ENCODE measurements at places on chromosomes 4 and X.

- DNase-seq, result no peak
Measured at GRCh38 chrX:149506349-149506748, 1.2 kb upstream of the IDS start.

- no peak for DNase-seq
Measured at GRCh38 chr4:138826322-138826721, 189.3 kb upstream of the NOCT start.

GRCh38 chr4:186693159-186693815 lies 30.4 kb downstream of the FAT1 start:
- DNase-seq, result no peak

GRCh38 chr4:78244705-78245485 lies 187.8 kb downstream of the FRAS1 start:
- no peak for DNase-seq

DNA sequence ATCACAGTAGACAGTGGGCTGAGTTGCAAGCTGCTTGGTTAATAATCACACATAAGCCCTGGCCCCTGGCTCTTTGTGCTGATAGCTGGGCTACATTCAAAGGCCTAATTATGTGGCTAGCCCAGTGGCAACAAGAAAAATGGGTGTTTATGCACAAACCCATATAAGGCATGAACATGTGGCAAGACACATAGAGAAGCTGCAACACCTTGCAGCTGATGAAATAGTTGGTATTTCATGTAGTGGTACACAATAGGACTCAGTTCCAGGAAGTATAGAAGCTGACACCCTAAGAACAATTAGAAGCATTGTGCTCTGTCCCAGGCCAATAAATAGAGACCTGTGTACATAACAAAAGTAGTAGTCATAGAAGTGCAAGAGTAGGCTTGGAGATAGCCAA lies 14.6 kb upstream of the ZNF630 start:
- peak; percentile 62 for DNase-seq

DNA sequence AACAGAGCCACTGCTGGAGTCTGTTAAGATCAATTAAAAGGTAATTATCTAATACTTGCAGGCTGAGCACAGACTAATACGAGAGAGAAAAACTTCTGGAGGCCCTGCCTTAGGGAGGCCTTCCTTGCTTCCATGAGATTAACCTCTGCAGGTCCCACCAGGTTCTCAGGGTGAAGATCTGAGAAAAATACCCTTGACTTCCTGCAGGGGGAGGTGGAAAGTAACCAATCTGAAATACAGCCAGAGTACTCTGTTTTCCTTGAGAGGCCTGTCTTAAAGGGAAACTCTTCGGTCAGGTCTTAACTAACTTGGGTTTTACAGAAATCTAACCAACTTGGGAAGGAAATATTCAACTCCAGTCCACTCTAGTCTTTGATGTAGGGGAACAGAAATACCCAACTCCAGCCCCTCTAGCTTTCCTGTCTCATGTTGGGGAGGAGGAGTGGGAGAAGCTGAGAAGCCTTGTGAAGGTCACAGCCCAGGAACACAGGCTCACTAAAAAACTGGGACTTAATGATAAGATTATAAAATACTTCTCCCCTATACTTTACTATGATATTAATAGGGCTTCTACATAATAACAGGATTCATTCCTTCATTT lies 77.1 kb downstream of the TBCK start:
- peak; percentile 29 for DNase-seq

GRCh38 chr4:59728496-59728895 lies 1471.6 kb upstream of the ADGRL3 start:
- DNase-seq, result no peak

GRCh38 chrX:14932136-14932535 lies 58.9 kb downstream of the MOSPD2 start:
- DNase-seq, result no peak

DNA sequence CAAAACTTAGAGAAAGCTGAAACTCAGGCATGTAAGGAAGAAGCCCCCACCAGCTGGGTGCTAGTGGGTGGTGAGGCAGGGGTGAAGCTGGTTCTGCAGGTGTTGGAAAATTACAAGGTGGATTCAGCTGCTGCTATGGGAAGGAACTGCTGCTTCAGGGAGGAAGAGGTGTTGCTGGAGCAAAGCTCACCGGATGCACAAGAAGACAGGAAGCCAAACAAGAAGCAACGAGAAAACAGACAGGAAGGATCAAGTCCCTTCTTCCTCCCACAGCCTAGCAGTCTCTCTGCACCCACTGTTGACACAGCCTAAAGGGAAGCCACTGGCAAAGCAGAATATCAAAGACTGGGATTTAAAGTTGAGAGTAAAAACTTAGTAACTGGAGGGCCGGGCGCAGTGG lies 100.2 kb upstream of the JADE1 start:
- no peak for DNase-seq

- peak; percentile 71 for DNase-seq
Measured at GRCh38 chrX:32530802-32531403, 680.4 kb downstream of the DMD start.

DNA sequence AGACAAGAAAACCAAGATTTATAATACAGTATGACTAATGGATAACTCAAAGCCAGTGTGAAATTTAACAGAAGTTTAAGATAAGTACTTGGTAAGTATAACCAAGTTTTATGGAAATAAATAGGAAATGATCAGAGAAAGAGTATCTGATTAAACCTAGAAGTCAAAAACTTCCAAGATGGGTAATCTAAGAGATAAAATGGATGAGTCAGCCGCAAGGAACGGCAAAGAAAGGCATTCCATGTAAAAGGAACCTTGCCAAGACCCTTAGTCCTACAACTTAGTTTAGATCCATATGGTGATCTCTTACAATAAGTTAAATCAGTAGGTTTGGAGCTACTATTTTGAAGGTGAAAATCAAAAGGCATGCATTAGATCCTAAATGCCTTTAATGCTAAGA lies 34.8 kb downstream of the LIN54 start:
- no peak for DNase-seq

- no peak for DNase-seq
Measured at GRCh38 chr4:40354158-40354557, 19.0 kb downstream of the CHRNA9 start.

DNA sequence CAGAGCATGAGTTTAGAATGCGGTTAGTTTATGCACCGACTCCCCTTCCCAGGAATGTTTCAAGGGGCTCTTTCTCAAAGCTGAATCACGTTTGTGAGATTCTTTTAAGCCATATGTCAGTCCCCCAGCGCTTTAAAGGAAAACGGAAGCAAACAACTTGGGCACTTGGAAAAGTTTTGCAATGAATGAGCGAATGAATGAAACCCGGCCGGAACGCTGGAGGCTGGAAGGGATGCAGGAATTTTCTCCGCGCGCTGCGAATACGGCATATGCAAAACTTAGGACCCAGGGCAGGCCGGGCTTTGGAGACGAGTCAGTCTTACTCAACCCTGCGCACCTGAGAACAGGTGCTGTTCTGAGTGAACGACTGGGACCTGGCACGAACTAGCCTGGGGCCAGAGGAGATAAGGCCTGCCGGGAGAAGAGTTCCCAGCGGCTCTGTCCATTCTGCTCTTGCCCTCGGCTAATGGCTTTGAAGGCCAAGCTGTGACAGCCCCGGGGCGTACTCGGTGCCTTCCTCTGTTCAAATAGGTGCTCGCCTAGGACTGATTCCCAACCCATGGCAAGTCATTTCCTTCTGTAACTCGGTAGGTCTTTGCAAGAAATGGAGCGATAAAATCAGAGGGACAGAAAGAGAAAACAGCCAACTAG lies 743 bp upstream of the NRK start:
- no peak for DNase-seq

DNA sequence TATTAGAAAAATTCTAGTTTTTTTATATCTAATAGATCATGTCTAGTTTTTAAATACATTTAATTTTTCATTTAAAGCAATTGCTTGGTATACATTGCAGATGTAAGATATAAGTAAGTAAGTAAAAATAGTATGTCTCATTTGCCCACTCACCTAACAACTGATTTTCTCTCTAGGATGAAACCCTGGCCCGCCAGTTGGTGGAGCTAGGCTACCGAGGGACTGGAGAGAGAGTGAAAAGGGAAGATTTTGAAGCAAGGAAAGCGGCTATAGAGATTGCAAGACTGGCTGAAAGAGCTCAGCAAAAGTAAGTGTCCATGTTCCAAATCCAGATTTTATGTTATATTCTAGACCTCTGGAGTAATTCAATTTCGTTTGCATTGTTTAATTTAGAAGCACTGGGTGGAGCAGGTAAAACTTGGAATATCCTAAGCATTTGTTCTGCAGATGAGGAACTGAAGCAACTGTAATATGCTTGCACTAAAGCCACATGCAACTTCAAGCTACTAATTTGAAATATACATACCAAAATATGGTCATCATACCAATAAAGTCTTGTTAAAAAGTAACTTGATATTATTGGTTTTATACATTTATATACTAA lies 27.1 kb downstream of the CFAP299 start:
- DNase-seq, result peak; percentile 46

DNA sequence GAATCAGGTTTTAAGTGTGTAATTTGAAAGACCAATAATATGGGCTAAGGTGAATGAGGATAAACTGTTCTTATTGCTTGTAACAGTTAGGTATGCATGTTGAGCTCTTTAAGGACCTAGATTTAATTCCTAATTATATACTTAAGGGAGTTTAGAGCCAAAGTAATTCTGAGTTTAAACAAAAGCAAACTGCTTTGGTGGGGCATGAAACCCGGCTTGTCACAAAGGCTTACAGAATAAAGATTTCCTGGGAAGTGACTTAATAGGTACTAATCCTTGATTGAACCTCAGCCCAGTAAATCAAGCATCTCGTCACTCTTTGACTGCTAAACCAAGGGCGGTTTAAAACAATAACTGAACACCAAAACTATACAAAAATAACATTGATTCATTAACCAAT lies 1324.2 kb downstream of the RPA4 start:
- no peak for DNase-seq

DNA sequence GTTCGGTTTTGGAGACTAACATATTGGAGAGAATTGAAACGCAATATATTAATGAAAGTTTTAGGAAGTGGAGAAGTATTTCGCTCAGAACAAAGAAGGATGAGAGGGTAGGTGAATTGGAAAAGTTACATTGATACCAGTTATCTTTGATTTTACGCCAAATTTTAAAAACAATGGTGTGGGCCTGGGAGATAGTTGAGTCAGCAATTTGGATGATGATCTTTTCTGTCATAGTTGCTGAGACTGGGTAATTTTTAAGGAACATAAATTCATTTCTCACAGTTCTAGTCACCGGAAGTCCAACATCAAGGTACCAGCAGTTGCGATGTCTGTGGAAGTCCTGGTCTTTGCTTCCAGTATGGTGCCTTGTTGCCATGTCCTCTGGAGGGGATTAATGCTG lies 644.8 kb upstream of the LCORL start:
- DNase-seq, result no peak

DNA sequence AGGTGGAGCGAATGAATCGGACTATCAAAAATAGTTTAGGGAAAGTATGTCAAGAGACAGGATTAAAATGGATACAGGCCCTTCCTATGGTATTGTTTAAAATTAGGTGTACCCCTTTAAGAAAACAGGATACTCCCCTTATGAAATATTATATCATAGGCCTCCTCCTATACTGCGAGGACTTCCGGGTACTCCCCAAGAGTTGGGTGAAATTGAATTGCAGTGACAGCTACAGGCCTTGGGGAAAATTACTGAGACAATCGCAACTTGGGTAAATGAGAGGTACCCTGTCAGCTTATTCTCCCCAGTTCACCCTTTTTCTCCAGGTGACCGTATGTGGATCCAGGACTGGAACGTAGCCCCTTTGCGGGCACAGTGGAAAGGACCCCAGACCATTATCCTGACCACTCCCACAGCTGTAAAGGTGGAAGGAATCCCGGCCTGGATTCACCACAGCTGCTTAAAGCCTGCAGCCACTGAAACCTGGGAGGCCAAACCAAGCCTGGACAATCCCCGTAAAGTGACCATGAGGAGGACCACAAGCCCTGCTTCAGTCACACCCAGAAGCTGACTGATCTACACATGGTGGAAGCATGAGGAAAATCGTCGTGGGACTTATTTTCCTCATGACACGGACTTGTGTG lies 1138.1 kb downstream of the ARAP2 start:
- DNase-seq, result no peak

DNA sequence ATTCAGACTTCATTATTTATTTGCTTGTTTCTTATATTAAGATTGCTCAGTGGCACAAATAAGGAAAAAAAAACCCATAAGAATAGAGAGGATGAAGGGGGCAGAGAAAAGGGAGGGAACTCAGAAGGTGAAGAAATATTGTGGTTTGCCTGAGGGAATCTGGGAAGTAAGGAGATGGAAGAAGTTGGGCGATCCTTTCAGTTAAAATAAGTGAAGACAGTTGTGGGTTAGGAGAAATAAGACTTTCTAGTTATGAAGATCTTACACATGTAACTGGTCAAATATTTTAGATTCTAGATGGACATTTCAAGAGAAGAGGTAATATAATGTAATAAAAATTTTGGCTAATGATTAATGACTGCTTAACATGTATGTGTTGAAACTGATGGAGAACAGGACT lies 138.7 kb upstream of the LIMCH1 start:
- no peak for DNase-seq

- no peak for DNase-seq
Measured at GRCh38 chr4:183094393-183095198, 4.5 kb upstream of the WWC2 start.

- DNase-seq, result peak; percentile 56
Measured at GRCh38 chr4:78659264-78659663, 107.7 kb downstream of the ANXA3 start.

DNA sequence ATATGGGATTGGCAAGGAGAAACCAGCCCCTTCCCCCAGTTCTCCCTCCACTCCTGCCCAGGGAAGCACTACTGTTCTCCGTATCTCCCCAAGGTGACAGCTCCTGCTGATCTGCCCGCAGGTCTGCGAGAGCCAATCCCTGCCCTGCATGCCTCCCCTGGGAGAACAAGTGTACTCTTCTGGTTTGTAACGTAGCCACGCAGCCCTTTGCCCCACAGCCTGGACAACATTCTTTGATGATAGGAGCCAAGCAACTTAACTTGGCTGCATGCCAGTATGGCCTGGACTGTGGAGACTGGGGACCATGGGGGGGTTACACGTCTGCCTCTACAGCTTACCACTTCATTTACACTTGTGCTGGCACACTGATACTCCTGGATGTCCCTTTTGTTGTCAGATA lies 2.0 kb downstream of the STBD1 start:
- no peak for DNase-seq

Measured in pons (tissue), 1 donor.